ENCODE measurements at places on chromosomes 6 and 20.

GRCh38 chr20:32321390-32321789 lies 36.7 kb upstream of the ASXL1 start:
- peak; percentile 16 for DNase-seq

DNA sequence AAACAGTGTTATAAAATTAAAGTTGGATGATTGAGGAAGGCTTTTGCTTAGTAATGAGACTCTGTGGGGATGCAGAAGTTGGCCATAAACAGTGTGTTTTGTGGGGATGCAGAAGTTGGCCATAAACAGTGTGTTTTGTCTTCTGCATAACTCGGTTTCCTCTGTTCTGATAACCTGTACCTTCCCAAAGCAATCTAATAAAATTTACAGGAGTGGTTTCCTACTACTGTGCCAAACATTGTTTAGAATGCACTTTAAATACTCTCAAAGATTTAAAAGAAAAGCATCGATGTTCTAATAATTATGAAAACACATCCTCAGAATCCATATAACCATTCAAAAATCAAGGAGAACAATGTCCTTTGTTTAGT lies 36.9 kb upstream of the SIRT5 start:
- DNase-seq = no peak

- DNase-seq = peak; percentile 71
These were observed 9.1 kb upstream of the SLC22A16 start for GRCh38 chr6:110485491-110485890.

- no peak for DNase-seq
These were observed 26.6 kb upstream of the RUNX2 start for GRCh38 chr6:45301348-45302142.

DNA sequence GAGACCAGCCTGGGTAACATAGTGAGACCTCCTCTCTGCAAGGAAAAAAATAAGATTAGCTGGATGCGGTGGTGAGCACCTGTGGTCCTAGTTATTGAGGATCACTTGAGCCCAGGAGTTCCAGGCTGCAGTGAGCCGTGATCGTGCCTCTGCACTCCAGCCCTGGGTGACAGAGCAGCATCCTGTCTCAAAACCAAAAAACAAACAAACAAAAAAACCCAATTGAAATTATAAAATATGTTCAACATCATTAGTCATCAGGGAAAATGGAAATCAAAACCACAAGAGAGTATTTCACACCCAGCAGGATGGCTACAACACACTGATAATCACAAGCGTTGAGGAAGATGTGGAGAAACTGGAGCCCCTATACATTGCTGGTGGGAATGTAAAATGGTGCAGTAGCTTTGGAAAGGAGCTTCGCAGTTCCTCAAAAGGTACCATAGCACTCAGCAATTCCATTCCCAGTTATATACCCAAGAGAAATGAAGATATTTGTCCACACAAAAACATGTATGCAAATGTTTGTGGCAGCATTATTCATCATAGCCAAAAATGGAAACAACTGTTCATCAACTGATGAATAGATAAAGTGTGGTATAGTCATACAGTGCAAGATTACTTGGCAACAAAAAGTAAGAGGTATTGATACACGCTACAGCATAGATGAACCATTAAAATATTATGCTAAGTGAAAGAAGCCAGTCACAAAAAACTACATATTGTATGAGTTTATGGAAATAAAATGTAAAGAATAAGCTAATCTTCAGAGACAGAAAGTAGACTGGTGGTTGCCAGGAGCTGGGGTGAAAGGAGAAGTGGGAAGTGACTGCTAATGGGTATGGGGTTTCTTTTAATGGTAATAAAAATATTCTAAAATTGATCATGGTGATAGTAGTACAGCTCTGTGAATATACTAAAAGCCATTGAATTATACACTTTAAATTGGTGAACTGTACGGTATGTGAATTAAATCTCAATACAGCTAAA lies 38.7 kb upstream of the RIPOR2 start:
- DNase-seq = peak; percentile 71

GRCh38 chr6:154638369-154638768 lies 94.8 kb upstream of the SCAF8 start:
- no peak for DNase-seq

DNA sequence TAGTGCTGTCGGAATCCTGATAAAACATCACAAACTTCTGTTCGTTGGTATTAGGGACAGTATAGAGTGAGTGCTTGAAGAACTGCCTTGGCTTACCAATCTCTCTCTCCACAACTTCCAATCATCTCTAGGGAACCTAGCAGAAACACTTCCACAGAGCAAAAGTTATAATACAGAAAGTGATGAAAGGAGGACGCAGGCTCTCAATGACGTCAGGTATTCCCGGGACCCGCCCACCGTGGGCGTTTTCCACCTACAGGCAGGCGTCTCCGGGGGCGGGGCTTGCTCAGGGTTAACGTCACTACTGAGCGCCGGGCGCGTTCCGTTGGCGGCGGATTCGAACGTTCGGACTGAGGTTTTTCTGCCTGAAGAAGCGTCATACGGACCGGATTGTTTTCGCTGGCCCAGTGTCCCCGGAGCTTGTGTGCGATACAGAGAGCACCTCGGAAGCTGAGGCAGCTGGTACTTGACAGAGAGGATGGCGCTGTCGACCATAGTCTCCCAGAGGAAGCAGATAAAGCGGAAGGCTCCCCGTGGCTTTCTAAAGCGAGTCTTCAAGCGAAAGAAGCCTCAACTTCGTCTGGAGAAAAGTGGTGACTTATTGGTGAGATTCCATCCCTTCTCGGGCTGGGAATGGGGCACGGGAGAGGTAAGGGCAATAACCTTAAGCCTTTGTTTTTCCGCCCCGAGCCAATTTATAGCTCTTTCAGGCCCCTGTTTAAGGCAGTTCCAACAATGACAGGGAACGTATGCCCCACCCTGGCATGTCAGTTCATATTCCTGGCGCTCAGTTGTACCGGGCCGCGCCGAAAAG lies at the start of gene CENPW:
Gene CENPW (plus strand): TSS at position 320 of the 814 bp plus-strand sequence. CDS start 159 bp downstream, at position 479.
- DNase-seq = peak; percentile 77

- DNase-seq = no peak
These were observed 80.6 kb downstream of the FNDC1 start for GRCh38 chr6:159249752-159250151.

DNA sequence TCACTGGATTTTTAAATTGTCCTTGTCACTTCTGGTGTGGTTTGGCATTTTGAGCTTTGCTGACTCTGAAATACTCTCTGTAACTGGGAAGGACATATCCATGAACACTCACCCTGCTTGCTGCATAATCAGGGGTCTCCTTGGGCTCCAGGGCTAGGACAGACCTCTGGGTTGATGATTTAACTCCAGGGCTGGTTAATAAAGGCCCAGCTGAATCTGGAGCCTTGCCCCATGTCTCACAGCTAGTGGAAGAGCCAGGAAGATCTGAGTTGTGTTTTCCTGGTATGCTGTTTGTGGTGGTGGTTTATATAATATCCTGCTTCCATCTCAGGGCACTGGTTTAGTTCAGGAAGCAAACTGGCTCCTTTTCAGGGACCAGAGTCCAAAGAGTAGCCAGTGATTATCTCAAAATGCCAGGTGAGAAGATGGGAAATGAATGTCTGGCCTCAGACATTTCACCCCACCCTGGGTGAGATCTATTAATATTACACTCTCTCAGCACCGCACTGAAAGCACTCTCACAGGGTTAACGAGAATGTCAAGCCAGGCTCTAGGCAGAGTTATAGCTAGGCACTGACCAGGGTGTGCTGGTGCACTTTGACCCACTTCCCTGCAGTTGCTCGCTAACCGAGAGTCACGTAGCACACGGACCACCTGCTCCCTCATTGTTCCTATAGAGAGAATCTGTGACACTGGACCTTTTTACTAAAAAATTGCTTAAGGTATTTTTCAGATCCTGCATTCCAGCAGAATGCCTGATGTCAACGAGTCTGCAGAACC lies 90.1 kb upstream of the SLC22A16 start:
- DNase-seq = no peak

GRCh38 chr6:92329208-92329847 lies 1090.0 kb downstream of the EPHA7 start:
- no peak for DNase-seq

- DNase-seq = no peak
These were observed 6.4 kb downstream of the HLA-DQB1 start for GRCh38 chr6:32659856-32660595.

GRCh38 chr6:157779705-157780604 lies 43.1 kb upstream of the SNX9 start:
- DNase-seq = no peak

- DNase-seq = no peak
These were observed 228.6 kb downstream of the ADGB start for GRCh38 chr6:146827216-146827928.

DNA sequence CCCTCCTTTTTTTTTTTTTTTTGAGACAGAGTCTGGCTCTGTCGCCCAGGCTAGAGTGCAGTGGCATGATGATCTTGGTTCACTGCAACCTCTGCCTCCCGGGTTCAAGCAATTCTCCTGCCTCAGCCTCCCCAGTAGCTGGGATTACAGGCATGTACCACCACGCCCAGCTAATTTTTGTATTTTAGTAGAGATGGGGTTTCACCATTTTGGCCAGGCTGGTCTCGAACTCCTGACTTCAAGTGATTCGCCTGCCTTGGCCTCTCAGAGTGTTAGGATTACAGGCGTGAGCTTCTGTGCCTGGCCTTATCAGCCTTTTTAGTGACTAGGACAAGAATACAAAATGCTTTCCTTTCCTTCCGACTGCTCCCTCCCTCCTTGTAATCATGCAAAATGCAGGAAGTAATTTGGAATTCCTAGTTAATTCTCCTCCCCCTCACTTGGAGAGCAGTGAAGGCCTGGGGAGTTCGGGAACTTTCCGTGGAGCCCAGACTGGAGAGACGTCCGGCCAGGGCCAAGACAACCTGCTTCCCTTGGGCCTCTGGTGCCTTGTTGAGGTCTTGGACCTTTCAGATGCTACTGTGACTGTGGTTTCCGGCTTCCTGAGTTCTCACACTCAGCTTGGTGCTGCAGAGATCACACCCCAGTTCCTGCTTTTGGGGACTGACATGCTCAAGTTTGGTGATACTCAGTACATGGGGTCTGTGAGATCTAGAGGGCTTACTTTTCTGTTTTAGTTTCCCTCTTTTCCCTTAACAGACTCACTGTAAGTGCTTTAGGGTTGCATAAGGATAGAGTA lies 3.9 kb upstream of the PHF20 start:
- peak; percentile 91 for DNase-seq

DNA sequence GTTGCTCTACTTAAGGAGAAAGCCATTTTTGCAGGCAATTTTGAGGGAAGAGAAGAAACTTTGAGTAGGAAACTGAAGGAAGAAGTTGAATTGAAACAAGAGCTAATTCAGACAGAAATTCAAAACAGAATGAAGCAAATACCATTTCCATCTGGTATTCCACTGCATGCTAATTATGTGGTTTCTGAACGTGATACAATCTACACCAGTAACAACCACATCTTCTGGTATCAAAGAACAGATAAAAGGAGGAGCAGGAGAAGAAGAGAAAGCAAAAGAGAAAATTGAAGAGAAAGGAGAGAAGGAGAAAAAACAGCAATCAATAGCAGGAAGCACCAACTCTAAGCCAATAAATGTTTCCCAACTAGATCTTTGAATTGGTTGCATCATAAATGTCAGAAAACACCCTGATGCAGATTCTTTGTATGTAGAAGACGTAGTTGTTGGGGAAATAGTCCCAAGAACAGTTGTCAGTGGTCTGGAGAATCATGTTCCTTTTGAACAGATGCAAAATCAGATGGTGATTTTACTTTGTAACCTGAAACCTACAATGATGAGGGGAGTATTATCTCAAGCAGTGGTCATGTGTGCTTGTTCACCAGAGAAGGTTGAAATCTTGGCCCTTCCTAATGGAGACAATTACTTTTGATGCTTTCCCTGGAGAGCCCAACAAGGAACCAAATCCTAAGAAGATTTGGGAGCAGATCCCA lies 132.4 kb downstream of the MACROD2 start:
- DNase-seq = no peak

DNA sequence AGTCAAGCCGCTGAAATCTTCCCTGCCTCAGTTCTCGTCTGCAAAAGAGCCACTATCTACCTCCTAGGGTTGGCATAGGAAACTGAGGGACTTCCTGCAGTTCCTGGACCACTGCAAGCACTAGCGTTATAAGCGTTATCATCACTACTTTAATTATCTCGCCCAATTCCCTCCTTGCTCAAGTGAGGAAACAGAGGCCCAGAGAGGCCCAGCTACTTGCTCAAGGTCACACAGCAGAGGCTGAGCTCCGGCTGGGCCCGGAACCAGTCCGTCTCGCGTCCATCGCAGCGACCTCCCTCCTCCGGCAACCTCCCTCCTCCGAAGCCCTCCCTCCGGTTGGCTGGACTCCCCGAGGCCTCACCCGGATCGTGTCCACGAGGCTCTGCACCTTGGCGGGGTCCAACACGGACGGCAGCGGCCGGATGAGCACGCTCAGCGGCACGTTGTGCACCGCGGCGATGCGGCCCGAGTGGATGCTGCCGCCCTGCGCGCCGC lies 338 bp downstream of the SRXN1 start:
- no peak for DNase-seq

DNA sequence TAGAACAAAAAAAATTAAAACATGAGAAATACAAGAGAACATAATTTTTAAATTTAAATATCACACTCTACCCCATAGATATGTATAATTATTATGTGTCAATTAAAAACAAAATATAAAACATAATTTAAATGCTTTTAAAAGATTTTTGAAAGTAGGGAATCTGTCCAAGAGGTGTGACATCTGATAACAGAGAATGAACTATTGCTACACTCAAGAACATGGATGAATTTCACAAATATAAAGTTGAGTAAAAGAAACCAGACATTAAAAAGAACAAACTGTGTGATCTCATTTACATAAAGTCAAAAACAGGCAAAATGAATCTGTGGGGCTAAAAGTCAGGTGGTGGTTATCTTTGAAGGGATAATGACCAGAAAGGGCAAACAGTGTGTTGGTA lies 106.5 kb upstream of the COL21A1 start:
- no peak for DNase-seq

- no peak for DNase-seq
These were observed 154.0 kb upstream of the FLRT3 start for GRCh38 chr20:14491436-14491835.

- DNase-seq = no peak
These were observed 6.6 kb upstream of the WTAP start for GRCh38 chr6:159720708-159721107.

GRCh38 chr20:58829531-58829941 lies 21.2 kb downstream of the GNAS-AS1 start:
- DNase-seq = no peak

GRCh38 chr20:43749734-43750294 lies 23.0 kb upstream of the GTSF1L start:
- peak; percentile 26 for DNase-seq

GRCh38 chr20:18694071-18694470 lies 106.2 kb downstream of the DTD1 start:
- no peak for DNase-seq

- no peak for DNase-seq
These were observed 5.5 kb downstream of the CLPSL1 start for GRCh38 chr6:35786272-35786671.

GRCh38 chr6:133301835-133302234 lies 60.7 kb downstream of the EYA4 start:
- no peak for DNase-seq

DNA sequence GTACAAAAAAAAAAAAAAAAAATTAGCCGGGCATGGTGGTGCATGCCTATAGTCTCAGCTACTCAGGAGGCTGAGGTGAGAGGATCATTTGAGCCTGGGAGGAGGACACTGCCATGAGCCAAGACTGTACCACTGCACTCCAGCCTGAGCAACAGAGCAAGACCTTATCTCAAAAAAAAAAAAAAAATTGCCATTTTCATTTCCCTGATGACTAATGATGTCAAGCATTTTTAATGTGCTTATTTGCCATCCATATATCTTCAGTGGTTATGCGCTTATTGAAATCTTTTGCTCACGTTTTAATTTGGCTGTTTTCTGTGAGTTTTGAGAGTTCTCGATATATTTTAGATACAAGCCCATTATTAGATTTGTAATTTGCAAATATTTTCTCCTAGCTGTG lies 46.7 kb downstream of the PFDN4 start:
- no peak for DNase-seq

GRCh38 chr20:26216025-26216424 lies 519.4 kb upstream of the ZNF337 start:
- DNase-seq = no peak
